Kasumi-1 (cell line): ENCODE measurements at places on chromosomes 4 and X.
A peak's percentile ranks its signal among the peaks of the same experiment; 100 is the strongest.

GRCh38 chrX:151386838-151387459 is 10.1 kb upstream of the VMA21 start:
- DNase-seq: no peak

GRCh38 chrX:39814391-39814790 is 283.4 kb downstream of the BCOR start:
- peak; percentile 36 for DNase-seq

DNA sequence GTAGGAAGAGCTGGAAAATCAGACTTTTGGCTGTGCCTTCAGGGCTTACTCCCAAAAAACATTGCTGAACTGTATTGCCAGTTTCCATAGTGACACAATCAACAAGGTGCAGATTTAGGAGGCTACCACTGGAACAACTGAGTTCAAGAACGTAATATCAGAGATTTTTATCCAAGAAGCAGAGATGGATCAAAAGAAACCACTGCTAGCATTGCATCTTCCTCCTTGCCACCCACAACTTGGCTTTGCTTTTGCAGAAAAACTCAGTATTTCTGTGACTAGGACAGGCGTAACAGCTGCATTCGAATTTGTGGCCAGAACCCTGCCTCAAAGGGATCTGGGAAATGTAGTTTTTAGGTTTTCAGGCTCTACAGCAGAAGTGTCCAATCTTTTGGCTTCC is 27.8 kb upstream of the WDFY3 start:
- no peak for DNase-seq

- peak; percentile 98 for DNase-seq
Measured at GRCh38 chr4:122577808-122578781, 42.8 kb downstream of the IL21 start.

DNA sequence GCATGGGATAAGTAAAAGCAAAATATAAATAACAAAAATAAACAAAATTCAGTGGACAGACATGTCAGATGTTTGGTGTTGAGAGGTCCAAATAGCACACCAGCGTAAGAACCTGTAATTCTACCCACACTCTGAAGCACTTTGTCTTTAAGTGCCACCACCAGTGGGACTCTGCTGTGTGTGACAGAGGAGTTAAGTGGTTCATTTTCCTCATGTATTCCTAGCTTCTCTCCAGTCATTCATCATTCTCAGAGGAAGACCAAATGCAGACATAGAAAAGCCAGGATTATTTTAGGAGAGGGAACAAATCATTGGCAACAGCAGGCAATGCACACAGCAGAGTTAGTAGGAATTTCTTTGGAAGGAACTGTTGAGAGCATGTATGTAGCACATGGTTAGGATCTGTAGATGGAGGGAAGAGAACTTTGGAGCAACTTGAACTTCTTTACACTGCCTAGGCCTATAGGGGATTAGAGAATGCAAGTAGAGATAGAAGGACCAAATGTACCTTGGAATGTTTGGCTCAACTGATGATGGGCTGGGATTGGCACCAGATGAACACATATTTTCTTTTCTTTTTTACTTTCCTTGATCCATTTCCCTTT is 43.0 kb upstream of the ARHGAP24 start:
- no peak for DNase-seq

DNA sequence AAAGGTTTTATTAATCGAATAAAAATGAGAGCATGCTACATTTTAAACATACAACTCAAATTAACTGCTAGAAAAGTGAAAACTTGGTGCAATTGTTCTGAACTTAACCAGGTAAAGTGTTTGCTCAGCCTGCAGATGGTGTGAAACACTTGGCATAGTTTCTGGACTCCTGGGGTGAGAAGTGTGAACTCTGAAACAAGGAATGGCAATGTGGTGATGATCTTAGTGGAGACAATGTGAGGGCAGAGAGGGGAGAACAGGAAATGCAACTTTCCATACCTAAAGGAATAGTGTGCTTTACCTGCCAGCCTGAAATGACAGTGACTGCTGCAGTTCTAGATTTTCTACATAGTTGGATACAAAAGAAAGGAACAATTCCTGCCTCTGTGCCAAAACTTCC is 57.4 kb downstream of the CCSER1 start:
- DNase-seq: no peak

GRCh38 chr4:182884040-182884439 is 33.1 kb downstream of the DCTD start:
- DNase-seq: no peak

DNA sequence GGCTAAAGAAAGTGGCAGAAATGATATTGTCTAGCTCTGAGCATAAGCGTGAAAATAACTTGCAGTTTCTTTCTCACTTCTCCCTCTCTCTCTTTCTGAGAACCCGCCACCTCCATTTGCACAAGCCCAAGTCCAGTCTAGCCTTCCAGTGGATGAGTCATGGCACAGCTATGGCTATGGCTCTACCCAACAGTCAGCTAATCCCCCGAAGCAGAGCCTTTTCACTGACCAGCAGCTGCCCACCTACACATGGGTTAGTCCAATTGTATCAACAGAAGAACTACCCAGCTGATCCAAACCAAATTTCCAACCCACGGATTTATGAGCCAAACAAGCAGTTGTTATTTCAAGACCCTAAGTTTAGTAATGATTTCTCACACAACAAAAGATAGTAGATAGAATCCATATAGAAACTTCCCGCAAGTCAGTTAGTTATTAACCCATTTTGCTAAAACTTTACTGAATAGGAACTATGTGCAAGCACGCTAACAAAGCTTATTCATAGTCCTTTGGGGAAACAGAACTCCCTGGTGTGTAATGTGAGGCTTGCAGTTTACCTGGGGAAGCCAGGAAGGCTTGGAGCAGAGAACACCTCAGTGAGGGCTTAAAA is 282.3 kb downstream of the INPP4B start:
- no peak for DNase-seq

GRCh38 chr4:110512901-110513300 is 36.9 kb downstream of the ENPEP start:
- no peak for DNase-seq

- DNase-seq: peak; percentile 38
Measured at GRCh38 chr4:152359208-152360044, 176.5 kb downstream of the FBXW7 start.

- peak; percentile 29 for DNase-seq
Measured at GRCh38 chr4:81745050-81745449, 273.3 kb upstream of the RASGEF1B start.

DNA sequence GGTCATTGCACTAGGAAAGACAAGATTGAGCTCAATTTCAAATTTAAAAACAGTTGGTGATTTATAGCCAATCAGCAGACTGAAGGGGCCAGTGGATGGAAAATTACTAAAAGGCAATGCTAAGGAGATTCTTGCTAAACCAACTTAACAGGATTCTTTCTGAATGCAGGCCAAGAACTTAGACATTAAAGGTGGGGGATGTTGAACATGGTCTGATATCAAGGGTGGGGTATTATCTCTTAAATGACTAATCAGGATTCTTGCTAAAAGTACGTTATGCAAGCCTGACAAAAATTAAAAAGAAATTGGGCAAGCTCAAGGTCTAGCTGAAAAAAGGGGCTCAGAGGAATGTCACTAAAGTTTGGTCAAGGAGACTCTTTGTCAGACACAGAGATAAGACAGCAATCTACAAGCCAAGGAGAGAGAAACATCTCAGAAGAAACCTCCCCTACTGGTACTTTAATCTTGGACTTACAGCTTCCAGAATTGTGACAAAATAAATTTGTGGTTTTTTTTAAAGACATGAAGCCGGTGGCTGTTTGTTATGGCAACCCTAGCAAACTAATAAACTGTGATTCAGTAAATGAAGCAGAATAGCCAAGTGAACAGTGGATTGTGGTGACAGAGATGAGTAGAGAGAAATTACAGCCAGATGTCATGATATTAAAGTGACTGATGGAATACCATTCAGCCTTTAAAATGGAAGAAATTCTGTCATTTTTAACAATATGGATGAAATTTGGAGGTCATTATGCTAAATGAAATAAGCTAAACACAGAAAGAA is 120.3 kb upstream of the KLHL4 start:
- DNase-seq: no peak

- no peak for DNase-seq
Measured at GRCh38 chr4:182931691-182932345, 14.6 kb upstream of the DCTD start.

DNA sequence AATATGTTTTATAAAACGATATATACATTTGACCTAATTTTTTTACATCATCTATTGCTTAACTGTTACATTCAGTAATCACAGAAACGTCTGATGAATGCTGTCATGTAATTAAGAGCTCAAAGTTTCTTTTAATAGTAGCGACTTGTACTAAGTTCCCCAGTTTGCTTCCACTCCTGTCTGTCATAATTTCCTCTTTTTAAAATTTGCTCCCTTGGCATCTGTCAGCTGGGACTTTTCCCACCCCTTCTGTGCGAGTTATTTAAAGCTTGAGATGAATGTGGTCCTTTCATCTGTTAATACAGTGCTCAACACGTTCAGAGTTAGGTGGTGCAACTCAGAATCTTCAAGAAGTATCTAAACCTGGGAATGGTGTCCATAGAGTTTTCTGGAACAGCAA is 1.2 kb downstream of the RAP1GDS1 start:
- DNase-seq: peak; percentile 73

DNA sequence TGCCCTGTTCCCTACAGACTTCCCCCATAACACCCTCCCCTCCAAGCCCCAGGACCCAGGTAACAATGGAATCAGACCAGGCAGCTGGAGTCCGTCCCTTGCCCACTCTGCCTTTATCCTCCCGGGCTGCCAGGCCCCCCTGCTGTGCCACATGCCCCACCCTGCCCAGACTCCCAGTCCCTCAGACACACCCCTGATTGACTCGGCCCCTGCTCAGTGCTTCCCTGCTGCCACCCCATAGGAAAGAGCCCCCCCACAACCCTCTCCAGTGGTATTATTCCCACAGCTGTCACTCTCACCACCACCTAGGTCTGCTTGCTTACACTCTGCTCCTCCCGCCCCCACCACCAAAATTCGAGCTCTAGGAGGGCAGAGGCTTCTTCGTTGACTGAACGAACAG is 4.7 kb upstream of the NAA10 start:
- no peak for DNase-seq

- DNase-seq: peak; percentile 23
Measured at GRCh38 chrX:83759872-83760271, 101.1 kb upstream of the CYLC1 start.

DNA sequence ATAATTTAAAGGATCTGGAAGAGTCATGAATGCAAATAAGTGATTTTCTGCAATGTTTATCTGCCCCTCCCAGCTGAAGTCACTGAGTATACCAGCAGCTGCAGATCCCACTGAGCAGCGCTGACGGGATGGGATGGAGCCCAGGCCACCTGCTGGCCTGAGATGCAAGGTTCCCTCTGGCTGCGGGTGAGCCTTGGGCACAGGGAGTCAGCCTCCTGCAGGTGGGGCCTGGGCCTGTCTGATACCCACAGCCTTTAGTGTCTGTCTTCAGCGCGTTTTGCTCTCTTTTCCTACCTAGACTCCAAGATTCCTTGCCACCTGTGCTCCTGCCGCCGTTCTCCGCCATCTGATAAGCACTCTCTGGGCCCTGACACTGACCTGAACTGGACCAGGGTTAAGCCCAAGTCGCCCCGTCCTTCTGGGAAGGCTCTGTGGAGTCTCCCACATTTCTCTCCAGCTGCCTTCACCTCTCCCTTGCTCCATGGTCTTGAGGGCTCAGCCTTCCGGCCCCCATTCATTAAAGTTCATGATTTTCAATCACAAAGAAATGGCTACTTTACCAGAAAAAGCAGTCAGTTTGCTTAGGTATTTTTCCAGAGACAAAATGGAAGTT is 223.1 kb upstream of the FAT1 start:
- no peak for DNase-seq

DNA sequence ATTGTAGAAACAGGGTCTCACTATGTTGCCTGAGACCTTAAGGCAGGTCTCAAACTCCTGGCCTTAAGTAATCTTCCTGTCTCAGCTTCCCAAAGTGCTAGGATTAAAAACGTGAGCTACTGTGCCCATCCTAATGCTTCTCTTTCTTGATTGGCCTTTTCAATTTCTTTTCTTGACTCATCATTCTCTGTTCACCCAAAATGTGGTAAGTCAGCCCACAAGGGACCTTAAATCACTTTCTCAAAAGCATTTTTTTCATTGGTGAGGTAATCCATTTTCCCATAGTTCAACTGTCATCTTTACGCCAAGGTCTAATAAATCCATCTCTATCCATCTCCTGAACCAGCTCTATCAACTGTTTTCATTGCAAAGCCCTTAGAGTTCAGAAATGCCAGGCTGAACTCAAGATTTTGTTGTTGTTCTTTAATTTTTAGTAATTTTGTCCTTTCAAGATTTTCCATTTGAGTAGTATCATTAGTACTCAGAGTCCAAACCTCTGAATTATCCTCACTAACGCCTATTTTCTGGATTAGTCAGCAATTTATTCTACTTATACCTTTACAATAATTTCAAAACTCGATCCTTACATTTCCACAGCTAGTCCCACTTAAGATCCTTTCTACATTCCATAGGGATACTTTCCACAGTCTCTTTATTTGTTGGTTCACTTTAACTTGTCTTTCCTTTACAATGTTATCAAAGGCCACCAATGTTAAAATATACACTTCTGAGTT is 528.6 kb downstream of the IL15 start:
- no peak for DNase-seq

- DNase-seq: no peak
Measured at GRCh38 chrX:121641560-121641959, 594.1 kb downstream of the GLUD2 start.

GRCh38 chr4:140344621-140345020 is 28.8 kb upstream of the SCOC start:
- DNase-seq: no peak

GRCh38 chrX:137563681-137564651 is 2.0 kb upstream of the ZIC3 start:
- no peak for DNase-seq

GRCh38 chr4:165457793-165458192 is 79.0 kb downstream of the CPE start:
- no peak for DNase-seq

- no peak for DNase-seq
Measured at GRCh38 chr4:158163941-158164767, 8.7 kb downstream of the GASK1B start.

DNA sequence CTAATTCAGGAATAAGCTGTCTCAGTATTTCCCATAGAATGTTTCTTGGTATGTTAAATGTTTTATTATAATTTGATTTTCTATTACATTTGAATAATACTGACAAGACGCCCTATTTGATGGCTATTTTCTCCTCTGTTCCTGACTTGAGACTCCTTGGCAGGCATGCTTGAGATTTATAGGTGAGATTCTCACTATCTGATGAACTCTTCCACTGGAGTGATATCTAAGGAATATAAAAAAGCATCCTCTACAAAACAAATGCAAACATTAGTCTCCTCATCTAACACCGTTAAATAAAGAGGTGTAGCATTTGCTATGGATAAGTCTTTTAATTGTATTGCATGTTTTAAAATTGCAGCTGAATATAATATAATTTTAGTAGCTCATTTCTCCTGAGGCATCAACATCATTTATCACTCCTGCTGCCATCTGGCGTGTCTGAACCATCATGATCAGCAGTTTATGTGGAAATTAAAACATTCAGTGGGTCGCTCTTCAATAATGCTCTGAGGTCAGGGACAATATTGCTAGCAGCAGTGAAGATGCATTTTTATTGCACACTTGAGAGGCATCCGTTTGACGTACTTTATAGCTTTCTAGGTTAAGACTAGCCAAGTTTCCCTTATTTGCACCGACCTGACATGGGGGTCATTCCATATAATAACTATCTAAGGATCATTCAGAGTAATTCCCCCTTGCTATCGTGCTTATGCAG is 210.4 kb upstream of the GALNTL6 start:
- no peak for DNase-seq
